Right lobe of liver (tissue), 6 donors: ENCODE measurements at places on chromosomes 1 and 21. TPM values are rescaled to one million over a fixed set of nuclear protein-coding genes. Genes with fewer than 3 reads are reported as not detected.
A peak's percentile ranks its signal among the peaks of the same experiment; 100 is the strongest.

The MX2 gene
- total RNA-seq, result 1.8 TPM

The PRUNE1 gene
- 8.4 TPM for total RNA-seq

The PADI1 gene
- 1.0 TPM for total RNA-seq

The HS2ST1 gene
- total RNA-seq, result 16.0 TPM

The SLAMF8 gene
- total RNA-seq, result 0.33 TPM

The DAB1 gene
- 1.9 TPM for total RNA-seq

- no peak overlapping the region for H3K27ac ChIP-seq
- DNase-seq, result no peak
- H3K27me3 ChIP-seq, result no peaks in the 10 kb centered on the region
- H3K36me3 ChIP-seq, result no peaks in the 10 kb centered on the region
Measured at GRCh38 chr21:37391666-37392065, 25.1 kb downstream of the DYRK1A start.

GRCh38 chr1:185450917-185451316 is 133.9 kb upstream of the IVNS1ABP start:
- no peaks in the 10 kb centered on the region for H3K36me3 ChIP-seq
- no peaks in the 10 kb centered on the region for H3K4me1 ChIP-seq
- no peak for DNase-seq
- H3K27me3 ChIP-seq, result no peaks in the 10 kb centered on the region
- H3K27ac ChIP-seq, result no peak overlapping the region
- H3K4me3 ChIP-seq, result no peak overlapping the region

- no peaks in the 10 kb centered on the region for H3K27me3 ChIP-seq
- DNase-seq, result no peak
- no peaks in the 10 kb centered on the region for H3K36me3 ChIP-seq
- H3K27ac ChIP-seq, result no peak overlapping the region
Measured at GRCh38 chr1:37184789-37185188, 150.5 kb upstream of the GRIK3 start.

DNA sequence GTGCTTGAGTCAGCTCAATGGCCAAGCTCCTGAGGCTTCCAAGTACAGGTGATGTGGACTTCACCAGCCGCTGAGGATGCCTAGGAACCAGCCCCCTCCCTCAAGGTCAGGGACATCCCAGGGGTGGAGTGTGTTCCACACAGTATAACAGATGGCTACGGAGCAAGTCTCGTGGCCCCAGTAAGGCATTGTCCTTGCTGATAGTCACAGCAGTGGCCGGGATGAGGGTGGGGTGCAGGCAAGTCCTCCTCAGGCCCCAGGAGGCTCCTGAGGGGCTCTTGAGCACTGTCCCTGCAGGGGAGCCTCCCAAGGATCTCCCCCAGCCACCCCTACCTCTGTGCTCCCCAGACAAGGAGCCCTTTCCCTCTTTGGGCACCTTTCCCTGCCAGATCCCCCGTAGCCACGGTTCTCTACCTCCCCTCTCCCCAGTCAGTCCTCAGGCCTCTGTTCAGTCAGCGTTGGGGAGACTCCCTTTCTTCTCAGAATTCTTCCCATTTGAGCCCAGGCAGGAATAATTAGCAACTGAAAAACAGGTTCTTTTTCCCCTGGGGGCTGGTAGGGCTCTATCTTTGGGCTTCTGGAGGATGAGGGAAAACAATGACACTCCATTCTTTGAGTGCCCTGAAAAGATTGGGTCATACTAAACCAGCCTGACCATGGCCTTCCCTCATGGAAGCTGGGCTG is 7.1 kb upstream of the THEM5 start:
- no peak overlapping the region for H3K27ac ChIP-seq
- H3K27me3 ChIP-seq, result no peaks in the 10 kb centered on the region
- no peaks in the 10 kb centered on the region for H3K4me1 ChIP-seq
- H3K36me3 ChIP-seq, result no peaks in the 10 kb centered on the region

DNA sequence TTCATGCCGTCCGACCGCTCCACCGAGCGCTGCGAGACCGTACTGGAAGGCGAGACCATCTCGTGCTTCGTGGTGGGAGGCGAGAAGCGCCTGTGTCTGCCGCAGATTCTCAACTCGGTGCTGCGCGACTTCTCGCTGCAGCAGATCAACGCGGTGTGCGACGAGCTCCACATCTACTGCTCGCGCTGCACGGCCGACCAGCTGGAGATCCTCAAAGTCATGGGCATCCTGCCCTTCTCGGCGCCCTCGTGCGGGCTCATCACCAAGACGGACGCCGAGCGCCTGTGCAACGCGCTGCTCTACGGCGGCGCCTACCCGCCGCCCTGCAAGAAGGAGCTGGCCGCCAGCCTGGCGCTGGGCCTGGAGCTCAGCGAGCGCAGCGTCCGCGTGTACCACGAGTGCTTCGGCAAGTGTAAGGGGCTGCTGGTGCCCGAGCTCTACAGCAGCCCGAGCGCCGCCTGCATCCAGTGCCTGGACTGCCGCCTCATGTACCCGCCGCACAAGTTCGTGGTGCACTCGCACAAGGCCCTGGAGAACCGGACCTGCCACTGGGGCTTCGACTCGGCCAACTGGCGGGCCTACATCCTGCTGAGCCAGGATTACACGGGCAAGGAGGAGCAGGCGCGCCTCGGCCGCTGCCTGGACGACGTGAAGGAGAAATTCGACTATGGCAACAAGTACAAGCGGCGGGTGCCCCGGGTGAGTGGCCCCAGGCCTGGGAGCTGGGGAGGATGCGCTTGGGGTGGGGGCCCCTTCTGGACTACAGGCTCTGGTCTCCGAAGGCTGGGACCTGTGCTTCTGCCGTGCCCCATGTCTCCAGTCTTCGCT is 1.1 kb downstream of the SKI start:
- peaks cover 43% of the 10 kb centered on the region for H3K4me1 ChIP-seq
- DNase-seq, result peak; percentile 86
- H3K4me3 ChIP-seq, result peak overlapping the region; percentile 77
- no peaks in the 10 kb centered on the region for H3K27me3 ChIP-seq
- H3K36me3 ChIP-seq, result no peaks in the 10 kb centered on the region

GRCh38 chr21:25955646-25956045 is 214.9 kb downstream of the APP start:
- H3K27me3 ChIP-seq, result no peaks in the 10 kb centered on the region
- H3K36me3 ChIP-seq, result peaks cover 5% of the 10 kb centered on the region
- H3K4me3 ChIP-seq, result no peak overlapping the region
- no peak overlapping the region for H3K27ac ChIP-seq

GRCh38 chr1:42155362-42155761 is 2.2 kb downstream of the GUCA2B start:
- no peaks in the 10 kb centered on the region for H3K36me3 ChIP-seq
- peaks cover 6% of the 10 kb centered on the region for H3K4me1 ChIP-seq
- no peak overlapping the region for H3K4me3 ChIP-seq
- H3K27ac ChIP-seq, result no peak overlapping the region

DNA sequence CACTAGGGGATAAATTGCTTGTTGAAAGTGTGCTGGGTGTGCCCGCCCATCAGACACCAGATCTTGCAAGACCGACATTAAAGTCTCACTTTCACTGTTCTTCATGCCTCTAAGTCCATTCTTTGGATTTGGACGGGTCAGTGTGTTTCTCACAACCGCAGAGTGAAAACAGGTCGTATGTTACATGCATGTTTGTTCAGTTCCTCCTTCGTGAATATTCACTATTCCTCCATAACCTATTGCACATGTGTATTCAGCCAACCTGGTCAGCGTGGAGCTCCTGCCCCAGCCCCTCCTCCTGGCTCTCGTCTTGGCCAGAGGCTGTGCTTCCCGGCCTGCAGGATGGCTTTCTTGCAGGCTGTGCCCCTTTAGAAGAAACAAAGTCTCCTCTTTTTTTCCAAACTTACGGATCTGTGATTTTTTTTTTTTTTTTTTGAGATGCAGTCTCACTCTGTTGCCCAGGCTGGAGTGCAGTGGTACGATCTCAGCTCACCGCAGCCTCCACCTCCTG is 2.2 kb upstream of the KRTAP10-6 start:
- no peaks in the 10 kb centered on the region for H3K27me3 ChIP-seq
- no peaks in the 10 kb centered on the region for H3K4me1 ChIP-seq
- no peak overlapping the region for H3K4me3 ChIP-seq
- DNase-seq, result no peak

- DNase-seq, result no peak
- no peaks in the 10 kb centered on the region for H3K36me3 ChIP-seq
- no peak within 1 kb of the TSS for H3K4me3 ChIP-seq
- no peaks in the 10 kb centered on the region for H3K27me3 ChIP-seq
- no peaks in the 10 kb centered on the region for H3K4me1 ChIP-seq
- H3K27ac ChIP-seq, result no peak within 1 kb of the TSS
Measured at GRCh38 chr1:241957692-241958494, at the start of gene BECN2. Gene BECN2 (plus strand): TSS chr1:241957767. CDS start chr1:241957767, 0 bp downstream.

DNA sequence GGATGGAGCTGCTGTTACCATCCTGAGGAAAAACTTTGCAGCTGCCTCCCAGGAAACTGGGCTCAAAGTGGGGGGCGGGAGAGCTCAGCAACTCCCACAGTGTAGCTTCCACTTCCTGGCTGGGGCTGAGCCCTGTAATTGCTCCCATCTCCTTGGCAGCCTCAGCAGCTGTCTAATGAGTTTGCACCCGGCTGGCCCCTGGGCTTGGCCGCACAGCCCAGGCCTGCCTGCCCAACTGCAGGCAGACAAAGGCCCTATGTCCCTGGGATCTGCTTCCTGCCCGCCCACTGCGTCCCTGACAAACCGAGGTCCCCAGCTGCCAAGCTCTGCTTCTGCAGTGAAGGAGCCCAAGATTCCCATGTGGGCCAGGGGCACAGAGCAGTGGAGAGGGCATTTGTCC is 30.1 kb downstream of the EDN2 start:
- no peak overlapping the region for H3K4me3 ChIP-seq
- H3K27me3 ChIP-seq, result no peaks in the 10 kb centered on the region
- no peaks in the 10 kb centered on the region for H3K36me3 ChIP-seq
- no peak for DNase-seq
- H3K27ac ChIP-seq, result no peak overlapping the region

- H3K36me3 ChIP-seq, result no peaks in the 10 kb centered on the region
- no peak overlapping the region for H3K27ac ChIP-seq
- no peak for DNase-seq
- no peak overlapping the region for H3K4me3 ChIP-seq
- no peaks in the 10 kb centered on the region for H3K27me3 ChIP-seq
Measured at GRCh38 chr1:81114191-81114590, 686.5 kb upstream of the ADGRL2 start.

- H3K4me3 ChIP-seq, result no peak overlapping the region
- no peak overlapping the region for H3K27ac ChIP-seq
- DNase-seq, result no peak
- H3K4me1 ChIP-seq, result peaks cover 12% of the 10 kb centered on the region
- no peaks in the 10 kb centered on the region for H3K27me3 ChIP-seq
Measured at GRCh38 chr1:205012391-205013140, 30.4 kb upstream of the CNTN2 start.

DNA sequence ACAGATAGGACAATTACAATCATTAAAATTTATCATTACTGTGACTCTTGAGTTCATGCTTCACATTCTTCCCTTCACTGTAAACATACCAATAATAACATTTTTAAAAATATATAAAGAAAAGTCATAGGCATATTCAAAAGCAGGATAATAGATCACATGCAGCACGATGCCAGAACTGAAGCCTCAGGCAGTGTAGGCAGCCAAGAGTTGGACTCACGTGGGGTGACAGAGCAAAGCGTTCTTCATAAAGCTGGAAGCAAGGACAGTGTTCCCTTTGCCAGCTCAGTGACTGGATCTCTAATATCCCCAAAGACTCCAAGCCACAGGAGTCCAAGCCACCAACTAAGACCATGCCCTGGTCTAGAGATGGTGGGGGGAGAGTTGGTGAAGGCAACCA is 77.7 kb downstream of the ODF2L start:
- H3K36me3 ChIP-seq, result no peaks in the 10 kb centered on the region
- no peaks in the 10 kb centered on the region for H3K4me1 ChIP-seq
- DNase-seq, result no peak
- H3K27ac ChIP-seq, result no peak overlapping the region

GRCh38 chr1:40393173-40393572 is 19.6 kb downstream of the SMAP2 start:
- no peak overlapping the region for H3K4me3 ChIP-seq
- no peaks in the 10 kb centered on the region for H3K36me3 ChIP-seq
- DNase-seq, result no peak

GRCh38 chr21:31798842-31799704 is 67.2 kb upstream of the SCAF4 start:
- no peaks in the 10 kb centered on the region for H3K4me1 ChIP-seq
- no peak overlapping the region for H3K4me3 ChIP-seq
- H3K27ac ChIP-seq, result no peak overlapping the region
- no peaks in the 10 kb centered on the region for H3K36me3 ChIP-seq
